EL (cell line): ENCODE measurements at places on chromosomes 12 and 14.

DNA sequence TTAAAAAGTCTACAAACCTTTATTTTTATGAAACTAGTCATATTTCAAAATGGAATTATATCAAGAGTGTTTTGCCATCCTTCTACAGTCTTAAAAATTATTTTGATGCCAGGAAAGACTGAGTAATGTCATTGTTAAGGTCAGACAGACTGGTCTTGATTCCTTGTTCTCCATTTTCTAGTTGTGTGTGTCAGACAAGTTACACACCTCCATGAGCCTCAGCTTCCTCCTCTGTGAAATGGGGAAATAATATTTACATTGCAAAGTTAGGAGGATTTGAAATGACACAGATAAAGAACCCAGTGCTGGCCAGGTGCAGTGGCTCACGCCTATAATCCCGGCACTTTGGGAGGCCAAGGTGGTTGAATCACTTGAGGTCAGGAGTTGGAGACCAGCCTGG lies 47.4 kb upstream of the ELK3 start:
- no peak for DNase-seq

DNA sequence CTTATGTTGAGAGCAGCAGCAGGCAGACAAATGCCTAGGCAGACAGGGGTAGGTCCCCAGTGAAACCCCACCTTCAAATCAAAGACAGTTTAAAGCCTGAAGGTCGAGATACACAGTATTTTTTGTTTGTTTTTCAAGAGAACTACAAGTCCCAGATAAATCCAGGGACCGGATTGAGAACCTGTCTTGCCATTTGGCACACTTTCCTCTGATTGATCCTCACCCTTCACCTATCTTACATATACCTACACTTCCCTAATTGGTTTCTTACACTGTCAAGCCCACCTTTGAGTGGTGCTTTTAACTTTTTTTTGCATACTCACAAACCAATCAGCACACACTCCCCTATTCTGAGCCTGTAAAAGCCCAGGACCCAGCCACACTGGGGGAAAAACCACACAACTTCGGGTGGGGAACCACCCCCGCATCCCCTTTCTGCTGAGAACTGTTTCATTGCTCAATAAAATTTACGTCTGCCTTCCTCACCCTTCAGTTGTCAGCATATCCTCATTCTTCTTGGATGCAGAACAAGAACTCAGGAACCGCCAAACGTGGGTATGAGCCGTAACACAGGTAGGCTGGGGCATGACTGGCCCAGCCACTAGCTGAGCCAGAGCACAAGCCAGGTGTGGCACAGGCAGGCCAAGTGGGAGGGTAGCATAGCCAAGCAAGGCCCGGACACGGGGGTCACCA lies 11.1 kb downstream of the DICER1 start:
- DNase-seq, result no peak

- no peak for DNase-seq
Observed at GRCh38 chr12:122813310-122813713, 21.9 kb upstream of the HIP1R start.

- DNase-seq, result peak; percentile 66
Observed at GRCh38 chr14:52069307-52070050, 620 bp upstream of the NID2 start.

DNA sequence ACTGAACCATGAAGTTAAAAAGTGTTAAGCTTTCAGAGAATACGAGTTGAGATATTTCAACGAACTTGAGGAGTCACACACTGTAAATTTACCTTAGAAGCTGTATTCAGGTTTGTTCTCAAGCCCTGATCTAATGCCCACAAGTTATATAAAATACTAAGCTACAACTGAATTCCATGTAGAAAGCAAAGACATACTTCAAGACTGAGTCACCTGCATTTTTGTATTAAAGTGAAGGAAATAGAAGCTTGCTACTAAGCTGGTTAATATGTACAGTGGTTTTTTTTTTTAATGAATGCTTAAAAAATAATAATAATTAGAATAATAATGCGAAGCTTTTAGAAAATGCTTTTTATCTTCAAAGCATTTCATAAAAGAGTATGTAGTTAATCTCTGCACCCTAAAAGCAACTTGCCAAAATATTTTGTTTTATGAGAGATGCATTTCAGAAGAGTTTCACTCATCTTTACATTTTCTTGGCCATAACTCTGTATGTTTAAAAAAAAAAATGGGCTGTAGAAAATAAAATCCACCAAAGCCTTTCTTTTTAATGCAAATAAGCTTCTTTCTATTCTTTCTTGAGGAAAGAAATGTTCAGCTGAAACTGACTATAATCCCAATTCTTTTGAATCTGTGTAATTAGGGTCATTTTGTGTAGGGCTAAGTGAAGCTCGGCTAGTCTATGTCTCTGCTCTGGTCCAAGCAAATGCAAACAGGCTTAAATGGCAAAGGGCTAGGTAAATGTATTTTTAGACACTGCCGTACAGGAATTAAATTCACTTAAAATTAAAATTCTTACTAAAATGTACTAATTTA lies 1047.5 kb upstream of the FLRT2 start:
- DNase-seq, result peak; percentile 68

- peak; percentile 71 for DNase-seq
Observed at GRCh38 chr12:76310110-76310509, 38.1 kb downstream of the BBS10 start.

DNA sequence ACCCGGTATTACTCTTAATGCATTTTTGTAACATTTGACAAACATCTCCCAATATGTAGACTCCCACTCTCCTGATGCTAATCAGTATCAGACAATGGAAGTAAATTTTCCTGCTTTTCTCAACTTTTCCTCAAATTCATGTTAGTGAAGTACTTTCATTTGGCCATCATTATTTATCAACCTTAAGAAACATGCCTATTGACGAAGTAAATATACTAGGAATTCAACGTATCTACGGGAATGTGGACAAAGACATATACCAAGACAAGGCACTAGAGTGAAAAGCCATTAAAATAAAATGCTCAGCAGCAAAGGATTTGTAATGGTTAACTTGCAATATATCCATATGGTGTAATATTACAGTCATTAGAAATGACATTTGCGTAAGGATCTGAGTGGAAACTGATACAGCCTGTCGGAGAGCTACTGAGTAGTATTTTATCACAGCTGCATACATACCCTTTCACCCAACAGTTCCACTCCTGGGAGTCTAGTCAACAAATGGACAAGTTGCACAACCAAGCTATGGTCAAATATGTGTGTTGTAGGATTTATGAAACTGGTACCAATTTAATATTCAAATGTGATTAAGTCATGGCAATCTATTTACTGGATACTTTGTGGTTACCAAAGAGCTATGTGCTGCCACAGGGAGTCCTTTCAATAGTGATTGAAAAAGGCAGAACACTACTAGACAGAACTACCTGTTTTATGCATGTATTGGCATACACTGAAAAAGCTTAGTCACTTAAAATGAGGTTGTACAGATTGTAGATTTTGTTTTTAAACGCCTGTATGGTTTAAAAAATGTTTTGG lies 26.5 kb downstream of the NUDT4 start:
- DNase-seq, result no peak

GRCh38 chr12:5900533-5901205 lies 44.4 kb downstream of the ANO2 start:
- no peak for DNase-seq

DNA sequence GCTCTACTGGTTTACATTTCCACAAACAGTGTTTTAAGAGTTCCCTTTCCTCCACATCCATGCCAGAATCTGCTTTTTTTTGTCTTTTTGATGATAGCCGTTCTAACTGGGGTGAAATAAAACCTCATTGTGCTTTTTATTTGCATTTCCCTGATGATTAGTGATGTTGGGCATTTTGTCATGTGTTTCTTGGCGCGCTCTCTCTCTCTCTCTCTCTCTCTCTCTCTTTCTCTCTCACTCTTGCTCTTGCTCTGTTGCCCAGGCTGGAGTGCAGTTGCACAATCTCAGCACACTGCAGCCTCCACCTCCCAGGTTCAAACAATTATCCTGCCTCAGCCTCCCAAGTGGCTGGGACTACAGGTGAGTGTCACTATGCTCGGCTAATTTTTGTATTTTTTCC lies 9.6 kb upstream of the MIS18BP1 start:
- DNase-seq, result no peak

DNA sequence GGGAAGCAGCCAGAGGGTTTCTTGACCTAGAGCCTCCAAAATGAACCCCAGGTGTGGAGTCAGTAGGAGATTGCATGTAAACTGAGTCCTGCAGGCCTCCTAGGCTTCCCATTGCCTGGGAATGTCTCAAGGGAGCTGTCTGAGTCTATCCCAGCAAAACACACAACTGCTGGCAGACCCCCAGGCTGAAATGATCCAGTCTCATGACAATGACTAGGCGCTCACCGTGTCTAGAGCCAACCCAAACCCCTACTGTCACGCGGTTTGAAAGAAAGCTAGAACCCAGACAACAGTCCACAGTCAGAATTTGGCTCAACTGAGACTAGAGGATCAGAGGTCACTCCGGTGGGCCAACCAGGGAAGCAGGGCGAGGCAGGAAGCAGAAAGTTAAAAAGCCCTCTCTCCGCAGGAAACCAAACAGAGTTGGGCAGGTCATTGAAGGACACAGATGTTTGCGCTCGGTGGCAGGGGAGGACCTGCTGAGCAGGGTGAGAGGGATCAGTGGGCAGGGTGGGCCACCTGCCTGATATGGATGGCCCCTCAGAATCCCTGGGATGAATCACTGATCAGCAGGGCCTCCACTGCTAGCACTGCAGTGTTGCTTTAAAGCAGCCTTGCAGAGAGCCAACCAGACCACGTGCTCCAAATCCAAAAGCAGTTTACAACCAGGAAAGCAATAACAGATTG lies 23.8 kb downstream of the ACTN1 start:
- DNase-seq, result no peak

DNA sequence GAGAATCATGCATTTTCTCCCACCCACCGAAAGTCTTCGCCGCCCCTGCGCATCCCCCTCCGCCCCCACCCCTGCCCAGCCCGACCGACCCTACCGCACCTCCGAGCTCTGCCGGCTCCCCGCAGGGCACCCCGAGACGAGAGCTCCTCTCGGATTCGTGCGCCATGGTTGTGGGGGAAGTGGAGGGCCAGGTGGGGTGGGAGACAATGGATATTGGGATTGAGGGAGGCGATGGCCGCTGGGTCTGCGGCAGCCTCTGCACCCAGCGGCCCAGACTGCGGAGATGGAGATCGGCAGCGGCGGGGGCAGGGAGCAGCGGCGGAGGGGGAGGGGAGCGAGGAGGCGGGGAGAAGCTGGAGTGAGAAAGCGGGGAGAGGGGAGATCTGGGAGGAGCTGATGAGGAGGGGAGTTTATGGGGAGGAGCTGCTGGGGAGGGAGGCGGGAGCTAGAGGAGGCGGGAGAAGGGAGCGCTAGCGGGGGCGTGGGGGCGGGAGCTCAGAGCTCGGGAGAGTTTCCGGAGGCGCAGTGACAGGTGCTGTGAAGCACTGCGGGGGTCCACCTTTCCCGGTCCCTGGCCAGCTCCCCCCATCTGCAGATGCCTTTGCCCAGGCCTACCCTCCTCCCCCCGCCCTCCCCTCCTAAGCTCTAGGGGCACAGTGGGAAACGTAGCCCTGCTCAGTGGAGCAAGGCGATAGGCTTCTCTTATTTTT lies at the start of gene SALL2:
TSS of gene SALL2 (minus strand) at position 385 of the 710 bp plus-strand sequence. CDS start at position 166, 219 bp downstream.
- peak; percentile 76 for DNase-seq

GRCh38 chr12:79238246-79238645 lies 373.7 kb downstream of the SYT1 start:
- no peak for DNase-seq

DNA sequence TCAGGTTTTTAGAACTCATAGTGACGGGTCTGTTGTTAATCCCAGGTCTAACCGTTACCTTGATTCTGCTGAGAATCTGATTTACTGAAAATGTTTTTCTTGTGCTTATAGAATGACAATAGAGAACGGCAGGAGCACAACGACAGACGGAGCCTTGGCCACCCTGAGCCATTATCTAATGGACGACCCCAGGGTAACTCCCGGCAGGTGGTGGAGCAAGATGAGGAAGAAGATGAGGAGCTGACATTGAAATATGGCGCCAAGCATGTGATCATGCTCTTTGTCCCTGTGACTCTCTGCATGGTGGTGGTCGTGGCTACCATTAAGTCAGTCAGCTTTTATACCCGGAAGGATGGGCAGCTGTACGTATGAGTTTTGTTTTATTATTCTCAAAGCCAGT lies 34.4 kb downstream of the PSEN1 start:
- no peak for DNase-seq

GRCh38 chr14:100381395-100382105 lies 58.4 kb downstream of the SLC25A47 start:
- no peak for DNase-seq

GRCh38 chr14:51653079-51653774 lies 1.5 kb downstream of the FRMD6 start:
- DNase-seq, result peak; percentile 81

DNA sequence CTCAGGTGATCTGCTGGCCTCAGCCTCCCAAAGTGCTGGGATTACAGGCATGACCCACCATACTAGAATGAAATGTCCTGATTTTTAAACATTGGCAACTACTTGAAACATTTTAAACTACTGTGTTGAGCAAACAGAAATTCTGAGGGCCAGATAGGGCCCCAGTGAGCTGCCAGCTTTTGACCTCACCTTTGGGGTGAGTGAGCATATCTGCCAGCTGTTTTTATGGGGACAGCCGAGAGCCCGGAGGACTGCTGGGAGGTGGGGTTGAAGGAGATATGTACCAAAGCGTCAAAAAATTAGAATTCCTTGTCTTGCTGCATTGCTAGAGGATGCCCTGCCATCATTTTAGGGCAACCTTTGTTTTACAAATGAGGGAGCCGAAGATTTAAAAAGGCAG lies 2.7 kb downstream of the GSTZ1 start:
- DNase-seq, result no peak

GRCh38 chr12:117328556-117329100 lies 32.8 kb downstream of the NOS1 start:
- DNase-seq, result no peak

GRCh38 chr12:58248599-58248998 lies 307.2 kb downstream of the ATP23 start:
- no peak for DNase-seq

- no peak for DNase-seq
Observed at GRCh38 chr12:19778797-19779196, 339.5 kb downstream of the AEBP2 start.

DNA sequence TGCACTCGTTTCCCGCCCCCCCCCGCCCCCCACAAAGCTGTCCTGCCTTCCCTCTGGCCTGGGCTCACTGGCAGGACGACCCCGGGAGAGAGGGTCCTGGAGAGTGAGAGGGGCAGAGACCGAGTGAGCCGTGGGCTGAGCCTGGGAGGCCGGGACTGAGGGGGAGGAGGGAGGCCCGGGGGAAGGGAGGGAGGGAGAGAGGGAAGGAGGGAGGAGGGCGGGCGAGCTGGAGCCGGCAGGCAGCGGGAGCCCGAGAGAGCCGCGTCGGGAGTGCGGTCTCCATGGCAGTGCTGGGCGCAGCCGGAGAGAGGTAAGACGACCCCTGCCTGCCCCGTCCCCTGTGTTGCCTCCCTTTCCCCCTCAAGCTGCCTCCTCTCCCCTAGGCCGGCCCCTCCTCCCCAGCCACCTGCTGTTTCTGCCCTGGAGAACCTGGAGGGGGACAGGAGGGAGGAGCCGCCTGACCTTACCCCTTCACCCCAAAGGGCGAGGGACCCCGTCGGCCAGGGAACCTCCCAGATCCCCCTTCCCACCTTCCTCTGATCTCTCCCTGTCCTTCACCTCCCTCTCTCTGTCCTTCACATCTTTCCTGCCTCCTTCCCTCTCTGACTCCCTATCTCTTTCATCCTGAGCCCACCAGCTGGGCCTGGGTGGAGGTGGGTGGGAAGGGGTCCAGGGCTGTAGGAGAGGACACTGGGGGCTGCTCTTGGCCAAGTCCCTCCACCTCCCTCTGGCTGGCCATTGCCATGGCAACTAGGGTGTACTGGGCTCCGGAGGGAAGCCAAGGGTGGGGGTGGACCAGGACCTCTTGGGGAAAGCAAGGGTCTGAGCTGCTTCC lies at the start of gene GPR162:
TSS of gene GPR162 (plus strand) at position 231 of the 835 bp plus-strand sequence. CDS start 2,078 bp downstream, outside the sequence.
- DNase-seq, result peak; percentile 64

GRCh38 chr12:78388461-78388860 lies 476.1 kb upstream of the SYT1 start:
- no peak for DNase-seq

- DNase-seq, result no peak
Observed at GRCh38 chr12:12333407-12334366, 16.4 kb downstream of the MANSC1 start.
